HCEC 1CT (cell line): ENCODE measurements at places on chromosomes 13 and 19.

GRCh38 chr13:68380041-68380973 lies 1150.2 kb upstream of the PCDH9 start:
- no peak for DNase-seq

- no peak for DNase-seq
Observed at GRCh38 chr19:52943134-52943883, 19.4 kb downstream of the ZNF816 start.

GRCh38 chr13:51559946-51560735 lies 24.1 kb upstream of the WDFY2 start:
- DNase-seq, result no peak

DNA sequence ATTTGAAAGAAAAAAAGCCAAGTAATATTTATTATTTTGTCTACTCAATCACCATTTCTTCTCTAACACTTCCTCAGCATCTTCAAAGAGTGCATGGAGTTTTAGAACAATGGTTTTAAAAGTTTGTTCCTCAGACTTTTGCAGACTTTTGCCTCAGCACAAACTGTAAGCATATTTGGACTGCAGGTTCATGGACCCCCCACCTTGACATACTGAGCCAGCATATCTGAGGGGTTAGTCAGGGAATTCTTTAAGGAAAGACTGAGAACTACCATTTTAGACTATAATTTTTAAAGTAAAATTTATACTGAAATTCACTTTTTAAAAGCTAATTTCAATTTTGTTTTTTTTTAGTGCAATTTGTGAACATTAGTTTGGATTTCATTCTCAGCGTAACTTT lies 1676.8 kb upstream of the PCDH20 start:
- DNase-seq, result no peak

- peak; percentile 70 for DNase-seq
Observed at GRCh38 chr13:30846311-30846710, 59.8 kb upstream of the MEDAG start.

GRCh38 chr19:9139609-9140158 lies 513 bp upstream of the ZNF317 start:
- no peak for DNase-seq

DNA sequence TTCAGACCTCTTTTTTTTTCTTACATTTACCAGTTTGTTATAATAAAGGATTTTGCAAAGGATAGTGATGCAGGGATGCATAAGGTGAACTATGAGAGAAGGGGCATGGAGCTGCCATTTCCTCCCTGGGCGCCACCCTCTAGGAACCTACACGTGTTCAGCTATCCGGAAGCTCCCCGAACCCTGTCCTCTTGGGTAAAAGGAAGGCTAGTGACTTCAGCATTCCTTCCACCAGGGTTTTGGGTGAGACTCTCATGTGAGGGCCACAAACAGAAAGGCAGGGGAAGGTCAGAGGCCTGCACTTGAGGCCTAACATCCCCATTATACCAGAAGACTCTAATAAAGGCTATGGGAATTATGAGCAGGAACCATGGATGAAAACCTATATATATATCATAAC lies 57.3 kb downstream of the IFT88 start:
- DNase-seq, result no peak

DNA sequence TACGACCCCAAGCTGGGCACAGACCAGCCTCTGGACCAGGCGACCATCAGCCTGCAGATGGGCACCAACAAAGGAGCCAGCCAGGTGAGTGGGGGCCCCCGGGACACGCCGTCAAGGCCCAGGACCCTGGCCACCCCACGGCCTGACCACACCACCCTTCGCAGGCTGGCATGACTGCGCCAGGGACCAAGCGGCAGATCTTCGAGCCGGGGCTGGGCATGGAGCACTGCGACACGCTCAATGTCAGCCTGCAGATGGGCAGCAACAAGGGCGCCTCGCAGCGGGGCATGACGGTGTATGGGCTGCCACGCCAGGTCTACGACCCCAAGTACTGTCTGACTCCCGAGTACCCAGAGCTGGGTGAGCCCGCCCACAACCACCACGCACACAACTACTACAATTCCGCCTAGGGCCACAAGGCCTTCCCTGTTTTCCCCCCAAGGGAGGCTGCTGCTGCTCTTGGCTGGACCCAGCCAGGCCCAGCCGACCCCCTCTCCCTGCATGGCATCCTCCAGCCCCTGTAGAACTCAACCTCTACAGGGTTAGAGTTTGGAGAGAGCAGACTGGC lies 9.6 kb downstream of the ELOF1 start:
- no peak for DNase-seq

DNA sequence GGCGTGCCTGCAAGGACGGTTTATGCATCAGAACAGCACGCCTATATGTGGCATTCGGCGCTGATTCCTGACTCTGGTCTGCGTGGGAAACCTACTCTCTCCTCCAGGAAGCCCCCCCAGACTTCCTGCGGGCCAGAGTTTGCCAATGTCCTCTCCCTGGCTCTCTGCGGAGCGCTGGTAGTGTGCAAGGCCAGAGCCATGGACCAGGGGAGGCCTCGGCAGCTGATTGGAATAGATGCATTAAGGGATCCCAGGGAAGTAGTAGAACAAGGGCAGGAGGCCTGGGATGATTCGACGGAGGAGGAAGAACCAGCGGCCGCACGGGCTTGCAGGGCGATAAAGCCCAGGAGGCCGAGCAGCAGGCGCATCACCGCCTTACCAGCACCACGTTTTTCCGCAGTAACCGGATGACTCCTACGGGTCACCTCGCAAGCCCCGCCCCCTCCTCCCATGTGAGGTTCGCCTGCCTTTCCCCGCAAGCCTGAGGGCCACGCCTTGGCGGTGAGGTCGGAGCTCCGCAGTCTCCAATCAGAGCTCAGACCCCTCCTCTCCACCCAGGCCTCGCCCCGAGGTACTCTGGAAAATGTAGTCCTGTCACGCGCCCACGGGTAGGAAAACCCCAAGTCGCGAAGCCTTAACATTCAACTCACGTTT lies 5.0 kb downstream of the CLEC11A start:
- DNase-seq, result no peak

DNA sequence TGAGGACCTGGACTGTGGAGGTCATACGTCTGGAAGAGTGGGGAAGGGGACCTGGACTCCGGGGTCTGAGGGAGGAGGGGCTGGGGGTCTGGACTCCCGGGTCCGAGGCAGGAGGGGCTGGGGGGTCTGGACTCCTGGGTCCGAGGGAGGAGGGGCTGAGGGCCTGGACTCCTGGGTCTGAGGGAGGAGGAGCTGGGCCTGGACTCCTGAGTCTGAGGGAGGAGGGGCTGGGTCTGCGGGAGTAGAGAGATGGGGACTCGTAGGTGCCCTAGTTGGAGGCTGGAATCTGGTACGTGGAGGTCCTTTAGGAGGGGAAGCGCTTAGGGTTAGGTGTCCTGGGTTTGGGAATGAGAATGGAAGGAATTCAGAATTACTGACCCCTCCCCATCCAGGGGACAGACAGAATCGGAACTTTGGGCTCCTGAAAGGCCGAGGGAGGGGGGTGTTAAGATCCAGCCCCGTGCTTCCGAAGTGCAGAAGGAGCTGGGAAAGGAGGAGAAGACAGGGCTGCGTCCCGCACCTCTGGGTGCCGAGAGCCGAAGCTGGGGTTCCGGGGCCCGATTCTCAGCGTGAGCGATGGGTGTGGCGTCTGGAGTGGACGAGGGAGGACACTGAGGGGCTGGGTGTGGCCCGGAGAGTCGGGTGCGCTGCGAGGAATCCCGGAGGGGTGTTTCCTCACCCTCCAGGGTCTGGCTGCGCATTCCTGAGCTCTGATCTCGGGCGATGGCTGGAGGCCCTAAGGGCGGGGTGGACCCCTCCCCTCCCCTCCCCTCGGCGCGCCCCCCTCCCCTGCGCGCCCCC lies 608 bp downstream of the MYADM start:
- peak; percentile 74 for DNase-seq

- no peak for DNase-seq
Observed at GRCh38 chr13:75454497-75454896, 27.5 kb downstream of the TBC1D4 start.

DNA sequence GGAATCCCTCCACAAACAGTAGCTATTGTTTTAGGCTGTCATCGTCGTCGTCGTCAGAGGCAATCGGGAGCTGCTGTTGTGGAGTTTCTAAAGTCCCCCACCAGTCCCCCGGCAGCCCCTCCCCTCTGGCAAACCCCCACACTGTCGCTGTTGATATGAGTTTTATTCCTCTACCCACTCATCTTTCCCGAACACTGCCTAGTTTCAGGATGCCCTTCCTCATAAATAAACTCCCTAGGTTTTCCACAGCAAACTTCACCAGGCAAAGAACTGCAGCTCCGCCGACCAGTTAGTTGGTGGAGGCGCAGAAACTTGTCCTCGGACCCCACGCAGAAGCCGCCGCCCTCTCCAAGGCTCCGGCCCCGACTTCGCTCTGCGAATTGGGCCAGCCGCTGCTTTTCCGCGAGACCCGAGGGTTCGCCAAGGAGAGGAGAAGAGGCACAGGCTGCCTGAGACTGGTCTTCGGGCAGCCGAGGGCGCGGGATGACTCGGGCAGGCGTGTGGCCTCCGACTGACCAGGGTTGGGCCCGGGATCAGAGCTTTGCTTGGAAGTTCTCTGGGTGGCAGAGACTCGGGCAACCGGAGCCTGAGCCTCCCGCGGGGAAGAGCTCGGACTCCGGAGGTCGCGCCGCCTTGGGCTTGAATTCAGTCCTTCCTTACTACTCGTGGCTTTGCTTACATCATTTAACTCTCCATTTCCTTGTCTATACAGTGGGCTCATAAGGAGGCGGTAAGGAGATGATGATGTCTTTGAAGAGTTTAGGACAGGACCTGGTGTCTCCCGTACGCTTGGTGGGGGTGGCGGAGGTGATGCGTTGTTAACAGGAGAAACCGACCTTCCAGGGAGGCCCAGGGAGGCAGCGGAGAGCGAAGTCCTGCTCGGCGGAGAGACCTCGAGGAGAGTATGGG lies 7.9 kb downstream of the PDX1 start:
- DNase-seq, result no peak

GRCh38 chr19:56810260-56810659 lies 30.3 kb downstream of the PEG3 start:
- no peak for DNase-seq

DNA sequence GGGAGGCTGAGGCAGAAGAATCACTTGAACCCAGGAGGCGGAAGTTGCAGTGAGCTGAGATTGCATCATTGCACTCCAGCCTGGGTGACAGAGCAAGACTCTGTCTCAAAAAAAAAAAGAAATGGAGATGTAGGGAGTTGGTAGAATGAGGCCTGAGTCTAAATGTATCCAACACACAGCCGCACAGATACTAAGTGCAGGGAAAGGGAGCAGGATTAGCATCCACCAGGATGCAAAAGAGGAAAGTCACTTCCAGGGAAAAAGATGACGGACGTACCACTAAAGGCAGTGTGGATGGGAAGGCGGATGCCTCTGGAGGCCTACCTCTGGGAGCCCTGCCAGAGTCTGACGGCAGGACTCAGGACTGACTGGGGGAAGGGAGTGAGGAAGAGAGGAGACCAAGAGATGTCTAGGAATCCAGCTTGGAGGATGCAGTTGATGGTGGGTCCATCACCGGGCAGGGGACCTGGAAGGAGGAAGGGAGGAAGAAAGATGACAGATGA lies 6.8 kb downstream of the FAM98C start:
- no peak for DNase-seq

DNA sequence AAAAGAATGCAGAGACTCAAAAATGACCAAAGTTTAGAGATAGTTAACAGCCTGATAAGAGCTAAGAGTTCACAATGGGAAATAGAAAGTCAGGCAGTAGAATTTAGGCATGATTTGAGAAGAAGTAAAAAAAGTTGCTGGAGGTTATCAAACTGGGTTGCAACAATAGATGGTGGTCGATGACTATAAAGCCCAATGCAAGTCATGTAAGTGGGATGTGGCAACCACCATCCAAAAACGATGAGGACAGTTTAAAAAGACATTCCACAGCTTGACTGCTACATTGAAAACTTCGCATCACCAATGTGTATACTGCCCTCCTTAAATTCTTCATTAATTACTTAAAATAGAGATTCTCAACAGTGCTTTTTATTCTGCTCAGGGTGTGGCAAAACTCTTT lies 19.7 kb downstream of the ELF1 start:
- DNase-seq, result no peak

GRCh38 chr13:27965740-27966640 lies 3.1 kb downstream of the CDX2 start:
- no peak for DNase-seq

GRCh38 chr19:51271067-51271466 lies 20.2 kb downstream of the SIGLECL1 start:
- no peak for DNase-seq

GRCh38 chr13:109333893-109334651 lies 452.3 kb downstream of the IRS2 start:
- no peak for DNase-seq

DNA sequence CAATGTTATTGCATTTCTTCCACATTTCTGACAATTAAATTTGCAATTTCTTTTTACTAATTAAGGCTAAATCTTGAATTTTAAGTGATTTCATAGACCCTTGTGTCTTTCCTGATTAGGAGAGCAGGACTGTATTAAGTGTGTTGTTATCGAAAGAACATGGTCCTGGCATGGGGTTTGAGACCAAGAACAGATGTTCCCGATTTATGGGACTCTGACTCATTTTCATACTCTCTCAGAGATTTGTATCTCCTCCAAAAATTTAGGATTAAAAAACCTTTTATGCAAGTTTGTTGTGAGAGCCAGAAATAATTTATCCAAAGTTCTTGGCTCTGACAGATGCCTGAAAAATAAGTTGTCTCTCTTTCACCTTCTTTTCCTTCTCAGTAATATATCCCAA lies 589.3 kb upstream of the ARGLU1 start:
- peak; percentile 19 for DNase-seq

GRCh38 chr13:112450904-112451240 lies 74.7 kb downstream of the SPACA7 start:
- no peak for DNase-seq

DNA sequence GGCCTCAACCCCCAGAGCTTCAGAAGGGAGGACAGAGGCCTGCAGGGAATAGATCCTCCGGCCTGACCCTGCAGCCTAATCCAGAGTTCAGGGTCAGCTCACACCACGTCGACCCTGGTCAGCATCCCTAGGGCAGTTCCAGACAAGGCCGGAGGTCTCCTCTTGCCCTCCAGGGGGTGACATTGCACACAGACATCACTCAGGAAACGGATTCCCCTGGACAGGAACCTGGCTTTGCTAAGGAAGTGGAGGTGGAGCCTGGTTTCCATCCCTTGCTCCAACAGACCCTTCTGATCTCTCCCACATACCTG lies 969 bp upstream of the CEACAM5 start:
- DNase-seq, result no peak

DNA sequence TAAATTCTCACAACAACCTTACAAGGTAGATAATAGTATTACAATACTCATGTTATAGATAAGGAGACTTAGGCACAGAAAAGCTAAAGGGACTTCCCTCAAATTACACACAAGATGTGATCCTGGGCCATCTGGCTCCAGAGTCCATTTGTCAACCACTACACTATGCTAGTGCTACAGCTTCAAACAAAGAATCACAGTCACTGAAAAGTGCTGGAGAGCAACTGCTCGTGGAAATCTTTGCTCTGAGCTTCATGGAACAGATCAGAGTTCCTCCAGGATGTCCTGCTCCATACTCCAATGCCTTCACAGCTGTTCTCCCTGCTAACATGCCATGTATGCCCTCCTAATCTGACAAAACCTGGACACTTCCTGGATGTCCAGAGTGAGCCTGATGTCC lies 271.2 kb downstream of the ENOX1 start:
- no peak for DNase-seq

- DNase-seq, result peak; percentile 36
Observed at GRCh38 chr19:34974646-34975045, 10.6 kb upstream of the ZNF792 start.

GRCh38 chr19:28691683-28692082 lies 521.3 kb downstream of the UQCRFS1 start:
- DNase-seq, result no peak

- peak; percentile 55 for DNase-seq
Observed at GRCh38 chr19:39199025-39199424, 2.3 kb downstream of the NCCRP1 start.
